ENCODE measurements at places on chromosomes 7 and 10.
A peak's percentile ranks its signal among the peaks of the same experiment; 100 is the strongest.

DNA sequence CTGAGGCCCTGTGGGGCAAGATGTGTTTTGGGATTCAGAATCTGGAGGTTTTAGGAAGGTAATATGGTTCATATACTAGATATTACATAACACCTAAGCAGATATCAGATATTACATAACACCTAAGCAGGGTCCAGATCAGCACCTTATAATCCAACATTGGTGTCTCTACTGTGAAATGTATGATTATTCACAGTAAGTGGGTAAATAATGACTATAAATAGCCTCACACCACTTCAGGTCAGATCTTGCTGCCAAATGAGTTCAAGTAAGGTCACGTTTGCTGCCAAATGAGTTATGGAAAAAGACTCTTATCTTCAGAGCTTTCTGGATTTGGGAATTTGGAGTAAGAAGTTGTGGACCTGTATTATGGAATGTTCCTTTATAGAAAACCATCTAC, 14.6 kb downstream of the ADRB1 start:
- peaks cover 12% of the 10 kb centered on the region for H3K4me1 ChIP-seq
- no peak overlapping the region for H3K27ac ChIP-seq
- no peak for DNase-seq
- no peaks in the 10 kb centered on the region for H3K36me3 ChIP-seq

DNA sequence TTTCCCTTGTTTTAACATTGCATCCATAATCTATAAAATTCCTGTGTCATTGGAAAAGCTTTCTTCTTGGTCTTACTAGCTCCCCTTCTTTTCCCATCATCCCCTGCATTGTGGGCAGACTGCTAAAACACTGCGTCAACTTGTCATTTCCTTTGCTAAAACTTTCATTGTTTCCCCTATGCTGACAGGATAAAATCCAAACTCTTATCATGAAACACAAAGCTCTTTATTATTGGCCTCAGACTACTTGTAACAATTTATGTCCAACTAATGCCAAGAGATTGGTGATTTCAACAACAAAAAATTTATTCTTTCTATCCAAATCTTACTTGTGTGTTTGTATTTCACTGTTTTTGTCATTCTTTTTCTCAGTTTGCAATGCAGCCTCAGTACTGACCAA, 339.1 kb downstream of the HGF start:
- H3K27ac ChIP-seq, result no peak overlapping the region
- DNase-seq, result no peak
- no peaks in the 10 kb centered on the region for H3K27me3 ChIP-seq
- no peak overlapping the region for H3K4me3 ChIP-seq
- H3K36me3 ChIP-seq, result no peaks in the 10 kb centered on the region

DNA sequence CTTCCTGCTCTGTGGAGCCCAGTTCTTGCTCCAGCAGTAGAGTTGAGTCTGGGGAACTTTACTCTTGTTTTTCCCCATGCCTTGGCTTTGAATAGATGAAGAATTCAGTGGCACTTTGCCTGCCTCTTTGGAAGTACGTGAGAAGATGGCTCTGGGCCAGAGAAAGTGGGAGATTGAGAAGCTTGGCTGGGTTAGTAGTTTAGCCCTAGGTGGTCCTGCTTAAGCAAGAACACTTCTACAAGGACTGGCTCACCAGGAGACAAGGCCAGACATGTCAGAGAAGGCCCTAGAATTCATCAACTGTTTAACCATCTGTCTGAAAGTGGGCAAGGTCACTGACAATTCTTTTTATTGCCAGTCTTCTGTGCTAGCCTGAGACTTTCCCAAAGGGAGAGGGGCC, 410.3 kb downstream of the TYW1 start:
- DNase-seq, result no peak
- no peak overlapping the region for H3K27ac ChIP-seq
- peaks cover 8% of the 10 kb centered on the region for H3K4me1 ChIP-seq
- no peaks in the 10 kb centered on the region for H3K36me3 ChIP-seq
- no peaks in the 10 kb centered on the region for H3K27me3 ChIP-seq

DNA sequence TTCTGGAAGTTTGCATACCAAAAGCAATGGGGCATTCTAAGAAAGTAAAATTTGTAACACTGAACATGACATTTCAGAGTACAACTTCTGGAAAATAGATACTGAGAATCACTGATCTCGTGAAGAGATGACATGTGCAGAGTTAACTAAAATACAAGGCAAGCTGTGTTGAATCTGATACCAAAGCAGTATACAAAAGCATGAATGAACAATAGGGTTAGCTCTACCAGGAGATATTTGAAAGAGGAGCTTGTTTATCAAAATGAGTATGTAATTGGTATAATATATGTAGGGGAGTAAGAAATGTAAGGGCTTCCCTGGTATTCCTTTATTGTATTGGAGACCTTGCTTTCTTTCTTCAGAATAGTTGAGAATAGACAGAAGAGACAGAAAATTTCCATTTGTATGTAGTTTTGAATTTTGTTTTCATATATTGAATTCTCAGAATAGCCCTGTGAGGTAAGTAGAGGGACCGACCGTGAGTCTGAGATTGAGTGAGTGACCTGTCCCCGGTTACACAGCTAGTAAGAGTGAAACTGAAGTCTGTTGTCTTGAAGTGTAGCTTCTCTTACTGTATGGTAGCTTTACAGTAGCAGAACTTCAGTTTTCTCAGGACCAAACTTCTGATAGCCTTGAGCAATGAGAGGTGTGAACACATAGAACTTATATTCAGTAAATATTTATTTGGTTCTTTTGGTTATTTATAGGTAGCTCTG, 5.0 kb downstream of the HBP1 start:
- H3K4me1 ChIP-seq, result peaks cover 31% of the 10 kb centered on the region
- peak overlapping the region; percentile 35 for H3K4me3 ChIP-seq
- no peak for DNase-seq
- H3K36me3 ChIP-seq, result no peaks in the 10 kb centered on the region
- peak overlapping the region; percentile 3 for H3K27ac ChIP-seq
- H3K27me3 ChIP-seq, result no peaks in the 10 kb centered on the region

- no peak for DNase-seq
- no peaks in the 10 kb centered on the region for H3K36me3 ChIP-seq
- peaks cover 5% of the 10 kb centered on the region for H3K4me1 ChIP-seq
- no peaks in the 10 kb centered on the region for H3K27me3 ChIP-seq
- H3K27ac ChIP-seq, result no peak overlapping the region
Observed at GRCh38 chr7:86653919-86654659, 10.4 kb downstream of the GRM3 start.

- peaks cover 10% of the 10 kb centered on the region for H3K36me3 ChIP-seq
- H3K4me3 ChIP-seq, result no peak overlapping the region
- H3K27me3 ChIP-seq, result no peaks in the 10 kb centered on the region
- no peak overlapping the region for H3K27ac ChIP-seq
- no peaks in the 10 kb centered on the region for H3K4me1 ChIP-seq
Observed at GRCh38 chr7:92569137-92569536, 21.1 kb downstream of the FAM133B start.

GRCh38 chr10:61819208-61819607, 82.3 kb upstream of the ARID5B start:
- no peaks in the 10 kb centered on the region for H3K27me3 ChIP-seq
- H3K4me3 ChIP-seq, result no peak overlapping the region
- H3K4me1 ChIP-seq, result peaks cover 14% of the 10 kb centered on the region
- H3K27ac ChIP-seq, result no peak overlapping the region

DNA sequence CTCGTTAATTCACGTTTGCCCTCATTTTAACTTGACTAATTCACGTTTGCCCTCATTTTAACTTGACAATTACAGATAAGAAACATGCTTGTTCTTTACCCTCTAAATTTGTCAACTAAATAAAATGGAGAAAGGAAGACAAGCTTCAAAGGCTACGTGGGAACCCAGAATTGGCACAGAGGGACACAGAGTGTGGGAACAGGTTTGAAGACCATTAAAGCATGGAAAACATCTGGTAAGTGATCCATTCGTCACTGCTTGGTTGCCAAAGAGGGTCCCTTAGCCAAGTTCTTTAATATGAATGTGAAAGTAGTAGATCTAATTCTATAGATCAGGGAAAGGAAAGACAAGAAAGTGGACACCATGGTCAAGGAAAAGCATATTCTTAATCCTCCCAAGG, 57.2 kb downstream of the ITIH5 start:
- H3K27ac ChIP-seq, result no peak overlapping the region
- no peaks in the 10 kb centered on the region for H3K27me3 ChIP-seq
- H3K4me3 ChIP-seq, result no peak overlapping the region
- no peaks in the 10 kb centered on the region for H3K4me1 ChIP-seq
- DNase-seq, result no peak
